ENCODE measurements at places on chromosomes 6 and 20. TPM values are rescaled to one million over a fixed set of nuclear protein-coding genes. Genes with fewer than 3 reads are reported as not detected.

Gene FKBP1C
- total RNA-seq = 1.9 TPM

Gene LAMA2
- 0.22 TPM for total RNA-seq

DNA sequence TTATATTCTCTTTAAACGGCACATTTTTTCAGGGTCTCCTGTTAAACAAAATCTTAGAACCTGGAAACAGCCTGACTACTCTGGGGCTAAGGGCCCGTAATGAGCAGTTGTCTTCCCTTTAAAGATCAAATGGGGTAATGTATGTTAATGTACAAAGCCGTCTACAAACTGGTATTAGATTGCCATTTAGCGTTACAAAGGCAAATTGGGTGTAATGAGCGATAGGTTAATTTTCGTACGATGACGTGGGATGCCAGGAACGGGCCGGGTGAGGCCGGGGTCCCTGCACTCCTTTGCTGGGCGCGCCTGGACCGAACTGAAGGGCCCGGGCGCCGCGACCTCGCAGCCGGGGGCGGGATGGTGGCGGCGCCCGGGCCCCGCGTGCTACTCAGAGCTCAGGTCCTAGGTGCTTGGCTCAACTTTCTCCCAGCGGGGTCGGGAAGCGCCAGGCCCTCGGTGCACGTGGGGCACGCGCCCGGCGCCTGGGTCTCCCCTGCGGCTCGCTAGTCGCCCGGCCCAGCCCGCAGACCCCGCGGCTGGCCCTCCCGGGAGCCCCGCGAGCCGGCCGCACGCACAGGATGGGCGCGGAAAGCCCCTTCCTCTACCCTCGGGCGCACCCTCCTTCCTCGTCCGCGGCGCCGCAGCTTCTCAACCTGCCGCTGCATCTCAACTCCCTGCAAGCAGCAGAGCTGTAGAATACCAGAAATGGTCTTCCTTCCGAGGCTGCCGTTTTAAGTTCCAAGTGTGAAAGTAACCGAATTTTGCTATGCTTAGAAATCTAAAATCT lies 5.9 kb downstream of the NKX2-4 start:
- DNase-seq = no peak

DNA sequence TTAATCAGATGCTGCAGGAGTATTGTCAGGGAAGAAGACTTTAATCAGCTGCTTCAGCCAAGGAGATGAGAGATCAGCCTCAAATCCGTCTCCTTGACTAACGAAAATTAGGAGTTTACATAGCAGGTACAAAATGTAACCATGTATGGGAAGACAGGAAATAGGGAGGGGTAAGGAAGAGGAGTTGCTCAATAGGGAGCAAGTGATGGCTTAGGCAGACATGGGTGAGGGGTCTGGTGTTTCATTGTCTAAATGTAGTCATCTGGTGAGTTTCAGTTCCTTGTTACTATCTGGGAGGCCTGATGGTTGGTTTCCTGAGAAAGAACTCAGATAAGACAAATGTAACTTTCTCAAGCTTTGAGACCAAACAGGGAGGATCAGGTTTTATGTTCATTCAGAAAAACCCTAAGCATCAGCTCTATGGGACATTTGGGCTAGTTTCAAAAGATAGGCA lies 217.3 kb upstream of the SULF2 start:
- DNase-seq = no peak

GRCh38 chr20:31764641-31765305 lies 25.7 kb downstream of the TPX2 start:
- DNase-seq = no peak

DNA sequence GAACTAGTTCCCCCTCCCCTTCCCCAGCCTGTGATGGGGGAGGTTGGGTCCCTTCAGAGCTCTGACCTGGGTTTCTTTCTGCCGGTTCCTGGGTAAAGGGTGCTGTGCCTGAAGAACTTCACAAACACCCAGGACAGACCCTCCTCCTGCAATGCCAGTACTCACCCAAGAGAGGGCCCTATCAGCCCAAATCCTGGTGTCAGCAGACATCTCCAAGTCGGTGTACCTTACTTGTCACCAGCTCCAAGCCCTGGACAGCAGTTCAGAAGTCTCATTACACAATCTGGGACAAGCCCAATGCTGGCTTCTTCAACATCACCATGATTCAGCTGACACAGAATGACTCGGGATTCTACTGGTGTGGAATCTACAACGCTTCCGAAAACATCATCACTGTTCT lies 467 bp downstream of the TREML4 start:
- no peak for DNase-seq

DNA sequence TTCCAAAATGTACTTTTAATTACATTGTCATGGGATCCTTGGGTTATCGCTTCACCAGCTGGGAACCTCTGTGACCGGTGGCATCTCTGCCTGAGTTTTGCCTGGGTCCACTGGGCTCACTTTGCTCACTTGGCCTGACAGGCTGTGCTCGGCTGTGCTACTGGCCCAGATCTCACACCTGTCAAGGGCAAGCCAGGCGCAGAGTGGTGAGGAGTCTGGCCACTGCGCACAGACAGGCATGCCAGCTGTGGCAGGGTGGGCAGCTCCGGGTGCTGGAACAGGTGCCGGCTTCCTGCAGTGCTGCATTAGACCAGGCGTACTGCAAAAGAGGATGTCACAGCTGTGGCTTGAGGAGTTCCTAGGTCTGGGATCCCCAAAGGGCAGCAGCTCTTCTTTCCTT lies 489.8 kb downstream of the TENT5A start:
- no peak for DNase-seq

GRCh38 chr20:19275630-19276071 lies 63.2 kb downstream of the SLC24A3 start:
- DNase-seq = no peak

GRCh38 chr6:63764318-63764916 lies 128.8 kb downstream of the PHF3 start:
- DNase-seq = peak; percentile 74

DNA sequence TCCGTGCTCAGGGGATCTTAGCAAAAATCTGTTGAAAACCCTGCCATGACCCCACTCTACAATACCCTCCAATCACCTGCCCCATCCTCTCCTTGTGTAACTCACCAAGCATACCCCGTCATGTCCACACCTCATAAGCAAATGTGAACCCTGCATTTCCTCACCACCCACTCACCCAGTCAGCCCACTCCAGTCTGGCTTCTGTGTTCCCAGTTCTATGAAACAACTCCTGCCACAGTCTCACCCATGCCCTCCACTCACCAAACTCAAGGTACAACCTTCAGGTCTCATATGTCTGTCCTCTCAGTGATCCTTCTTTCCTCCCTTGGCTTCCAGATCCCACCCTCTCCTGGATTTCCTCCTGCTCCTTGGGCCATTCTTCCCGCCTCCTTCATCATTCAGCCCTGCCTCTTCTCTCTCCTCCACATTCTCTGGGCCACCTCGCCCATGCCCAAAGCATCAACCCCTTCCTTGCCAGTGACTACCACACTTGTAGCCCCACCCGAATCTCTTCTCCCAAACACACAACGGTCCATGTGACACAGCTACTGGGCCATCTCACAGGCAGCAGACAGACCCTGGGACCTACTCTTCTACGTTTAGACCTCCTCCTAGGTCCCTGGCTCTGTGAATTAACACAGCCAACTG lies 8.8 kb downstream of the DDRGK1 start:
- no peak for DNase-seq

- DNase-seq = no peak
Measured at GRCh38 chr6:90040931-90041330, 146.7 kb downstream of the GJA10 start.

- no peak for DNase-seq
Measured at GRCh38 chr6:140446241-140446640, 1071.8 kb upstream of the CITED2 start.

GRCh38 chr20:63733579-63734081 lies 2.8 kb upstream of the LIME1 start:
- no peak for DNase-seq

DNA sequence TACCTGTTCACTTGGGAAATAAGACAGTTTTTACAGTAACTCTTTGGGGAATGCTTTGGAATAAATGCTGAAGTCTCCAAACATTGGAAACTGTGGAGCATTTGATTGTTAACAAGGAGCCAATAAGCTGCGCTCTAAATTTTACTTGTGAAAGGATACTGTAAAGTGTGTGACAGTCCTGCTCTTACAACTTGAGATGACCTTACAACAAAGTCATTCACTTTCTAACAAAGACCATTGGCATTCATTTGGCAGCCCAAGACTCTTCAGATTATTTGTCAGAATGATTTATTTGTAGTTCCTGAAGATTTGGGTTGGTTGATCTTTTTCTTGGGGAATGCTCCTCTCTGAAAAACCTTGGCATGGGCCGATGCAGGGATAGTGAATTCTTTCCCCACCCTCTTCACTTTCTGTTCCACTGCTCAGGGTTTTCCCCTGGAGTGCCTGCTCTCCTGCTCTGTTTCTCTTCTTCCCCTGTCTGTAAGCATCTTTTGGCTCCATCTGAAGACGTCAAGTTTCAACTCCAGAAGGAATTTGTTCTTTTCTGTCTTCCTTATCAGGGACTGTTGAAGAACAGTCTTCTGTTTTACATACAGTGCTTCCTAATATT lies 116.4 kb downstream of the AKAP7 start:
- DNase-seq = no peak

Gene KIF13A
- total RNA-seq = 21.3 TPM

Gene PARD6B
- total RNA-seq = 3.7 TPM

Measured in PC-3 (cell line).